Effector memory CD4-positive, alpha-beta T cell (primary cell): ENCODE measurements at places on chromosomes 3 and 15.

- no peak for DNase-seq
These were observed 184.8 kb upstream of the BCL6 start for GRCh38 chr3:187930021-187930420.

- peak; percentile 45 for DNase-seq
These were observed 925 bp upstream of the PSTPIP1 start for GRCh38 chr15:76994001-76994400.

DNA sequence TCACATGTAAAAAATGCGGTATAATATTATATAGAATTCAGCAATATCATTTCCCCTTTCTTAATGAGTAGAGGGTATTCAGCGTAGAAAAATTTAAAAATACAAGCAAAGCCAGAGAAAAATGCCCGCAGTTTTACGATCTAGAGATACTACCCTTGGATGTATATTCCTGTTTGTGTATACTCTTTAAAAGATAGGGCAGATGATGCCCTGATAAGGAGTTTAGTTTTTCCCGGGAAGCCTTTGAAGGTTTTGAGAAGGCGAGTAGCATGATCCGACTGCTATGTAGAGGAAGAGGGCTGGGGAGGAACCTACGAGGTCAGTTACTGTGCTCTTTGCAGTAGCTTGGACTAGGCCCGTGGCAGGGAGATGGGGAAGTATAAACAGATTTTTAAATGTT is 1.2 kb downstream of the YEATS2 start:
- no peak for DNase-seq

DNA sequence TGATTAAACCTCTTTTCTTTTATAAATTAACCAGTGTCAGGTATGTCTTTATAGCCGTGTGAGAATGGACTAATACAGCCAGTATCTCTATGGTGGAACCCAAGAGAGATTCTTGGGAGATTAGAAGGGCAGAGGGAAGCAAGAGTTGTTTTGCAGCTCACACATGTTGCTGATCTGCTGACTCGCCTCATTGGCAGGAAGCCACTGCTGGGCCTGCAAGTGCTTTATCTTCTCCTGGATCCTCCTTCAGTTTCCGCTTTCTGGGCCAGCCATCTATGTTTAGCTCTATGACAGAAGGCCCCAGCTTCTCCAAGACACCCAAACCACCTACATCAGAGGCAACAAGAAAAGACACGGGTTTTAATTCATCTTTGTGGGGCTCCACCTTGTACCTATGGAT is 23.4 kb upstream of the GALNT15 start:
- DNase-seq = no peak

DNA sequence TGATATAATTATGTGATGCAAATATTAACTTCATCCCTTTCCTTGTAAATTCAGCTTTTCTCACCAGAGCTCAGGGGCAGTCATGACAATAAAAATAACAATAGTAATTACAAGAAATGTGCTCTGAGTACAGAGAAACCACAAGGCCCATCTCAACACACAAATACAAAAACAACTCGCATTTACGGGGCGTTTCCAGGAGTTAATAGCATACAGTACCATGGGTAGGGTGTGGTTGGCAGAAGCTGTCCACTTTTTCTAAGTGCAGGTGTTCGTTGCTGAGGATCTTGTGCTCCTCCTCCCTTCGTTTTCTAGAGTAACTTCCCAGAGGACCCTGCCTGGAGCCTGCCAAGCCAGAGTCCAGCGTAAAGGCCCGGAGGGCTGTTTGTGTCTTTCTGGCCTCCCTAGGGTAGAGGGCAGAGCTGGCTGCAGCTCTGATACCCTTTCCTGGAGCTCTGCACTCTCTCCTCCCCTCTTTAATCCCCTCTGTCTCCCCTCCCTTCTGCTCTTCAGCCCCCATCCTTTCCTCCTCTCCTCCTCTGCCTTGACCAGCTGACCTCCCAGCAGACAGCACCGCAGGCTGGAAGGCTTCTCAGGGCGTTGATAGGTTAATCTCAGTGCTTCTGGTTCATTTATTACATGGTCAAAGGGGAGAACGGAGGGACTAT is 11.4 kb downstream of the SEMA3G start:
- no peak for DNase-seq
